Cardiac septum (tissue), 1 donor: ENCODE measurements at places on chromosomes 5 and 9. TPM values are rescaled to one million over a fixed set of nuclear protein-coding genes. Genes with fewer than 3 reads are reported as not detected.

DNA sequence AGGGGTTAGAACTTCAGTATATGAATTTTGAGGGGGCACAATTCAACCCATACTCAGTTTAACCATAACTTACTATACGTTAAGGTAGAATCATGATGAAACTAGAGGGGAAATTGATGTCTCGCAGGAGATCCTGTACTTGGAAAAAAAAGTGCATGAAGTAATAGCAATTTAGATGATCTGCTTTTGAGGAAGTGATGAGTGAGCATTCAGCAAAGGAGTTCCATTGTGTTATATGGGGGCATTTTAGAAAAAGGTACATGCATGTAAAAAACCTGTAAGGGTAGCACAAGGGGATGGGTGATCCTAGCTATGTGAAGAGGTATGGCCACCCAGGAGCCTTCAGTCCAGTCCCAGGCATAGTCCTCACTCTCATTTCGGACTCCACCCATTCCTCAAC is 14.8 kb upstream of the TMC1 start:
- no peak for DNase-seq

FBLL1 gene
- 1.5 TPM for total RNA-seq

ADGRD2 gene
- total RNA-seq, result not detected

DNA sequence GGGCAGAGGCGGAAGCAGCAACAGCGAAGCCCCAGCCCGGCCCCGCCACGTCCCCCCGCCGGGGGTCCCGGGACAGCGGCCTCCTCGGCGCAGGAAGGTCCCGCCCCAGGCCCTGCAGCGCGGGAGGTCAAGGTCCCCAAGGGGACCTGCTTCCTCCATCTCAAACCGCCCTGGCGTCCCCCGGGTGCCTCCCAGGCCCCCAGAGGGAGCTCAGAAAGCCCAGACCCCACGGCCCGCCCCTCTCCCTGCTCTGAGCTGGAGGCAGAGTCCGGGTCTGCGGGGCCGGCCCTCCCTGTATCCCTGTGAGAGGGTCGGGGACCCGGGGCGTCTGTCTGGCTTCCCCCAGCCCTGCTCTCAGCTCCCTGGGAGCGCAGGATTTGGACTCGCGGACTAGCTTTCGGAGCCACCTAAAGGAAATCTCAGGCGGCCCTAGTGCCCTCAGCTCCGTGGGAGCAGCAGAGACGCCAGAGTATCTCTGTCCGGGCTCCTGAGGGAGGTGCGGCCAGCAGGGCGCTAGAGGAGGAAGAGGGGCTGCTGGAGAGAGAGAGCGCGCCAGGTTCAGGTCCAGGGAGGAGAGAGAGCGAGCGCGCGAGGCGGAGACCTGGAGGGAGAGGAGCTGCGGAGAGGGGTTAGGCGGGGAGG is 30.7 kb downstream of the EXOC3 start:
- peak; percentile 74 for DNase-seq

- no peak for DNase-seq
Observed at GRCh38 chr5:147162740-147163139, 72.1 kb upstream of the STK32A start.

RNF44 gene
- 25.4 TPM for total RNA-seq

TNFSF15 gene
- total RNA-seq, result 0.03 TPM

GRCh38 chr9:33453286-33453860 is 6.0 kb upstream of the AQP3 start:
- no peak for DNase-seq

SLF1 gene
- total RNA-seq, result 6.1 TPM
